ENCODE measurements at places on chromosomes 7 and 10.

- DNase-seq = no peak
Observed at GRCh38 chr10:108862676-108863350, 1060.5 kb downstream of the XPNPEP1 start.

DNA sequence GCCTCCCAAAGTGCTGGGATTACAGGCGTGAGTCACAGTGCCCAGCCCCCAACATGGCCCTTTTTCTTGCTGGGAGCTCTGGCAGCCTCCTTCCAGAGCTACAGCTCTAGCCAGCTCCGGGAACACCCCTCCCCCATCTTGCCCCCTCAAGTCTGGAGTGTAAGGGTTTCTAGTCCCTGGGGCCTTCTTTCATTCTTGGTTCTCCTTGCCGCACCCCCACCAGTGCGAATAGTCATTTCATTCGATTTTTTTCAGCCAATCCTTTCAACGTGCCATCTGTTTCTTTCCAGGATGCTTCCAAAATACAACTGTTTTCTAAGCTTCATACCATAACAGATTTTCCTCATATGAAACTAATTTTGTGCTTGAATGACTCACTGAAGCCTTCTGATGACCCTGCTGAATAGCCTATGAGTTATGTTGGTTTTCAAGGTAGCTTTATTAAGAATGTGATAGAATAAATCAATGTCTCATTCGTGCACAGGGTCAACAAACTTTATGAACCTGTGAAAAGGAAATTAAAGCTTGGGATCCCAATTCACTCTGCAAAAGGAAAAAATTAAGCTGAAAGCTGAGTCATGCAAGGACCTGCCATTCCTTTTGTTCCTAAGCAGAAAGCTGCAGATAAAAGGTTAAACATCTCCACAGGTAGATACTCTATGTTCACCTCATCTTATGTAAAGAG is 38.6 kb downstream of the CDC14C start:
- no peak for DNase-seq

GRCh38 chr7:123096434-123096833 is 100.9 kb upstream of the TAS2R16 start:
- DNase-seq = no peak

- no peak for DNase-seq
Observed at GRCh38 chr7:35420656-35421055, 166.8 kb upstream of the TBX20 start.

DNA sequence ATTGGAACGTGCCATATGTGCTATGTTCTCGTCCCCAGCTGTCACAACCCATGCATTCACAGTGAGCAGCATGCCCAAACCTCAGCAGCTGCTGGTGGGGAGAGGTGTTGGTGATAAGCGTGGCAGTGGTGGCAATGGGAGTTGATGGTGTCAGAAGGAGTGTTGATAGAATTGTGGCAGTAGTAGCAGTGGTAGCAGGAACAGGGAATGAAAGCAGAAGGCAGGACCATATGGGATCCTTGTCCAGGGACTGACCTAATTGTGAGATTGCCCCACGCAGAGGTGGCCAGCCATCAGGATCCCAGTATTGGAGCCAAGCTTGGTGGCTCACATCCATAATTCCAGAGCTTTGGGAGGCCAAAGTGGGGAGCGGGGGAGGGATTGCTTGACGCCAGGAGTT is 276.3 kb downstream of the GALNT17 start:
- DNase-seq = no peak

GRCh38 chr10:86316990-86317389 is 49.6 kb downstream of the GRID1 start:
- DNase-seq = no peak

- DNase-seq = no peak
Observed at GRCh38 chr7:151451156-151451555, 11.2 kb upstream of the CRYGN start.

DNA sequence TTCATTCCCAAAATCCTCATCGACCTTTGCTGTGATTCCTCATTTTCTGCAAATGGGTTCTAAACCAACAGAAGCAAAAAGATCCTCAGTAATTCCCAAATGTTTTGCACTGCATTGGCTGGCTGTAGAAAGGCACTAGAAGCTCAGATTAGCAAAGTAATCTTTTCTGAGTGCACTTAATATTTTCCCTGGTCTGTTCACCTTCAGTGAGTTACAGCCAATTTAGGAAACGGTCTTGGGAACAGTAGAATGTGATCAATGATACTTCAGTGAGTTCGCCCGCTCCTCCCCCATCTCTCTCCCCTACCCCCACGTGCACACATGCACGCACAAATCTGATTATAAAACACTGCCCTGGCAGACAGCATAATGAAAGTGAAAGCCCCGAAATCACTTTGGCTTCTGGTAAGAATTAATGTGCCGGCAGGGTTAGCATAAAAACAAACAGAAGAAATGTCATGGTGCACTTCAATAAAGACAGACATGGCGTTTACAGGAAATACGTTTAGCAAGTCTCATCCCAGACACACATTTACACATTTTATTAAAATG is 201.3 kb upstream of the CDCA7L start:
- no peak for DNase-seq

DNA sequence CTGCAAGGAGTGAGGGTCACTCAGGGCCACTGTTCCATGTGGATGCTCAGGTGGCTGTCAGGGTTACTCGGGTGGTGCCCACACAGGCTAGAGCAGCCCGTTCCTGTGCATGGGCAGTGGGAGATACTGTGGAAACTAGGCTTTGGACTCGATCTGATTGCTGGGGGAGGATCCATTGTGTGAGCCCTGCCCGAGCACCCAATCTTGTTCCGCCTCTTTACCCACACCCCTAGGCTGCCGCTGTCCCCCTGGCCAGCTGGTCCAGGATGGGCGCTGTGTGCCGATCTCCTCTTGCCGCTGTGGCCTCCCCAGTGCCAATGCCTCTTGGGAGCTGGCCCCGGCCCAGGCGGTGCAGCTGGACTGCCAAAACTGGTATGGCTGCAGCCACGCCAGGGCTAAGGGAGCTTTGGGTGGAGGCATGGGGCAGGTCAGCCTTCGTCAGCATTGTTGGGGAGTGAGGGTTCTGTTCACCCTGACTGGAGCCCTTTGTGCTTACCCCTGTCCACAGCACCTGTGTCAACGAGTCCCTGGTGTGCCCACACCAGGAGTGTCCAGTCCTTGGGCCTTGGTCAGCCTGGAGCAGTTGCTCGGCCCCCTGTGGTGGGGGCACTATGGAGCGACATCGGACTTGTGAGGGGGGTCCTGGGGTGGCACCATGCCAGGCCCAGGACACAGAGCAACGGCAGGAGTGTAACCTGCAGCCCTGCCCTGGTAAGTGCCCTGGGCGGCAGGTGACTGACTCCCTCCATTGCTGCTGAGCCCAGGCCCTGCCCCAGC is 12.4 kb upstream of the ZNF862 start:
- no peak for DNase-seq

DNA sequence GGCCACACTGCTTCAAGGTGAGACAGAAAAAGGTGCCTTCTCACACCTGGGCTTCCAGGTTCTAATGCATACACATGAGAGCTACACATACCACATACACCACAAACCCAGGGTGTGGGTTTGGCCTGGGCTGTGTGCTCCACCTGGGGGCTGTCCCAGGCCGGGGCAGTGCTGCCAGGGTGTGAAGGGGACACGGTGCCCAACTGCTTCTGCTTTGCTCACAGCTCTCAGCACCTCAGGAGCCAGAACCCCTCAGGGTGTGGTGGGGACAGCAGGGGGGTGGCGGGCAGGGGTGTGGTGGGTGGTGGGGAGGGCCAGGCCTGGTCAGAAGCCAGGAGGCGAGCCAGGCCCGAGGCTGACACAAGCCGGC is 51.1 kb downstream of the TMEM209 start:
- no peak for DNase-seq

DNA sequence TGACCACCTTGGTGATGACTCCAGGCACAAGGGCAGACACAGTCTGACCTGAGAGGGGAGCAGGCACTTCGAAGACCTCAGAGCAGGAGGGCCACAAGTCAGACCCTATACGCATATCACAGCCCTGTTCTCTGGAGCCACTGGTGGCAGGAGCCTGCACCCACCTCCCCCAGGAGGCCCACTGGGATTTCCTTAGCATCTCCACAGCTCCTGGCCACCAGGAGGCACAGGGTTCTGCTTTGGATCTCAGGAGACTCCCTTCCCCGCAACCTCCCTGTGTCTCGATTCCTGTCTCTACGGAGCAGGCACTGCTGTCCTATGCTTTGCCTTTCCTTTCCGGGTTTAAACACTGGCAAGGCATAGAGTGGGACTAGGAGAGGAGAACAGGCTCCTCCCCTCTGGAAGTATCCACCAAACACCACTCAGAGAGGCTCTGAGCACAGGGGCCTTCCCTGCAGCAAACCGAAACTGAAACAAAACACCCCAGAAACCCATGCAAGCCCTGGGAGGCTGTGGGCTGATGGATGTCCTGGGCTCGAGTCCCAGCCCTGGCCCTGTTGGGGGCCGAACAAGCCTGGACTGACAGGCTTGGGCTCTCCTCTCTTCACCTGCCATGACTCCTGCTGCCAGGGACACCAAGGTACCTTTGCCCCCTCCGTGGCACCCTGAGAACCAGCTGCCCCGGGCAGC is 166.3 kb downstream of the NEURL1 start:
- peak; percentile 19 for DNase-seq

DNA sequence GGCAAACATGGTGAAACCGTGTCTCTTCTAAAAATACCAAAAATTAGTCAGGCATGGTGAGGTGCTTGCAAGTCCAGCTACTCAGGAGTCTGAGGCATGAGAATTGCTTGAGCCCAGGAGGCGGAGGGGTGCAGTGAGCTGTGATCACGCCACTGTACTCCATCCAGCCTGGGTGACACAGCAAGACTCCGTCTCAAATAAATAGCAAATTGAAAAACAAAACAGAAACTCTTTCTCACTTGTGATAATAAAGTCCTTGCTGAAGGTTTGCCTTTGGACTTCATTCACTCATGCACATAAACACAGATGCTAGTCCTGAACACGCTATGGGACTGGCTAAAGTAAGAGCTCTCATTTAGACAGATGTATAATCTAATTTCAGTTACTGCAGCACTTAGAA is 37.6 kb downstream of the ANK3 start:
- no peak for DNase-seq

- no peak for DNase-seq
Observed at GRCh38 chr10:804191-804781, 114.8 kb upstream of the DIP2C start.

- DNase-seq = no peak
Observed at GRCh38 chr7:1062296-1063294, 18.2 kb downstream of the GPR146 start.

- DNase-seq = no peak
Observed at GRCh38 chr7:85774986-85775385, 588.1 kb upstream of the SEMA3D start.

- DNase-seq = no peak
Observed at GRCh38 chr7:95811846-95812445, 39.6 kb downstream of the DYNC1I1 start.

DNA sequence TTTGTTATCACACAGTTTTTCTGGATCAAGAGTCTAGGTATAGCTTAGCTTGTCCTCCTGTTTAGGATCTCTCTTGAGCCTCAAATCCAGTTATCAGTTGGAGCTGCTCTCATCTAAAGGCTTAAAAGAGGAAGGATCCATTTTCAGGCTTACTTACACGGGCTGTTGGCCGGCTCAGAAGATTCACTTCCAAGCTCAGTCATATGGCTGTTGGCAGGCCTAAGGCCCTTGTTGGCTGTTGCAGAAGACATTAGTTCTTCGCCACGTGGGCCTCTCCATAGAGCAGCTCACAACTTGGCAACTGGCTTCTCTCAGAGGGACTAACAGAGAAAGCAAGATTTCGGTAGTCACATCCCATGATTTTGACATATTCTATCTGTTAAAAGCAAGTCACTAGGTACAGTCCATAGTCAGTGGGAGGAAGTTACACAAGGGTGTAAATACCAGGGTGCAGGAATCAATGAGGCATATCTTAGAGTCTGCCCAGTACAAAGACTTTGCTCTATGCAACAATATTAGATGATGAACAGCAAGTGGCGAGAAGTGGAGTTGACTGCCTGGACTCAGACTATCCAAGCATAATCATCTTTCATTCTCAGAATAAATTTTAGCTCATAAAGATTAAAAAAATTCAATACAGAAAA is 280.1 kb upstream of the MBL2 start:
- DNase-seq = no peak

DNA sequence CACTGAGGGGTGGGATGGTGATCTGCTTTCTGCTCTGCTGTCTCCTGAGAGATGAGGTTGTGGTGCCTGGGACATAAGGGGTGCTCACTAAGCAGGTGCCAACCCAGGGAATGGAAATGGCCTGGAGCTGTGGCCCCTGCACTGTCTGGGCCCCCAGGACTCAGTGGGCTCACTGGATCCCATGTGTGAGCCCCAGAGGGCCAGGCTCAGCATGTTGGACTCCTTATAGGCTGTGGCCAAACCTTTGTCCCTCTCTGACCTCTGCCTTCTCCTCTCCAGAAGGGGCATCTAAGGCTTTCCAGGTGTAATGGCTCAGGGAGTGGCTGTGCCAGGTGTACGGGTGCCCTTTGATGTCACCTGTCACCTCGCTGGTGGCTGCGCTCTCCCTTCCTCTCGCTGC is 56.4 kb downstream of the NEUROG3 start:
- no peak for DNase-seq

DNA sequence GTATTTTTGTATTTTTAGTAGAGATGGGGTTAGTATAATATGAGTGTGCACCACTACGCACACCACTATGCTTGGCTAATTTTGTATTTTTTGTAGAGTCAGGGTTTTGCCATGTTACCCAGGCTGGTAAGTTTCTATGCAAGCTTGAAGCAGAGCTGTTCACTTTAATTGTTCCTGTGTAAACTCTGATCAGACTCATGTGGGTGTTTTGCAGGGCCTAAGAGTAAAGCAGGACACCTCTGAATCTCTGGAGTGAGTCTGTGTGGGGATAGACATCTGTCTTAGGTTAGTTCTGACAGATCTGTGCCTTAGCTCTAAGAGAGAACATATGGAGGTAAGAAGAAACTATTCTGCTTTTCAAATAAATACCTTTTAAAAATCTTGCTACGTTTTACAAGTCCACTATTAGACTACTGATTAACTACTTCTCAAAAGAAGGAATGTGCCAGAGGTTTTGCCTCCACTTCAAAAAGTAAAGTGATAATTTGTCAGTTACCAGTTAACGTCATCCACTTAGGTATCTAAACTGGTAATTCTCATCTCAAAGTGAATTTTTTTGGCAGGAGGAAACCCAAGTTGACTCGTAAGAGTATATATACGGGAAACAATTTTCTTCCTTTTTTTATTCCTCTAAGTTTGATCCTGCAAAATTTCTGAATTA is 1.1 kb downstream of the COL17A1 start:
- no peak for DNase-seq

- DNase-seq = no peak
Observed at GRCh38 chr10:62726142-62726541, 78.4 kb upstream of the ADO start.

DNA sequence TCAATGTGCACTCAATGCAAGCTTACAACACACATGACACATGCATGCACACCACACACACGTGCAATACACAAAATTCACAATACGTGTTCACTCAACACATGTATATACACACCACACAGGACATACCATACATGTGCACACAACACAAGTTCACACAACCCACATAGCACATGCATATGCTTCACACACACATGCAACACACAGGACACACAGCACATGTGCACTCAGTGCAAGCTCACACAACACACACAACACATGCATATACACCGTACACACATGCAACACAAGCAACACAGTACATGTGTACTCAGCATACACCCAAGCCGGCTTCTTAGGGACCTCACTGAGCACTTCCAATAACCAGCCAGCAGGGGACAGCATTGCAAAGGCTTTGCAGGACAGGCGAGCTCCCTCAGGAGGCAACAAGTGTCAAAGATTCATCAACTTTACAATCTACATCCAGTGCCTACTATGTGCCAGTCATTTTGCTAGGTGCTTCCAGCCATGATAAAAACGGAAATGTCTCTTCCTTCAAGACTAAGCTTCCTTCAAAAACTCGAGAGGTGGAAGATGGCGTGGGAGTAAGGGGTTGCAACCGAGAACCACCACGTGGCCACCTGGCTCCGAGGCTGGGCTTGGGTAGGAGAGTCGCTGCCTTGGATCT is 61.1 kb downstream of the JCAD start:
- peak; percentile 59 for DNase-seq
